ENCODE measurements at places on chromosomes 3 and 15. TPM values are rescaled to one million over a fixed set of nuclear protein-coding genes. Genes with fewer than 3 reads are reported as not detected.

DNA sequence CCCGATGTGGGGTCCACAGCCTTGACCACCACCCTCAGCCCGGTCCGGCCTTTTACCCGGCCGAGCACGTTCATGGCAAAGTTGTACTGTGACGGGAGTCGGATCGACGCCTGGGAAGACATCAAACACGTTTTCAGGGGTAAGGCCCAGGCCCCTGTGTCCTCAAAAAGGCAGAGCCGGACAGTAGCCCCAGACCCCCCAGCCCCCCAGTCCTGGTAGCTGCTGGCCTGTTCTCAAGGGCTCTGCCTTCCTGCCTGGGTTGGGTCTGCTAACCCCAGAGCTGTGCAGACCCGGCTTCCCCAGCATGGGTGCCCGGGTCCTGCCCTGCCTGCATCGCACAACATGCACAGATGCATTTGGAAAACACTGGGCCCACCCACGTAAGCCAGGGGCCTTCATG lies 84.6 kb downstream of the NUP210 start:
- DNase-seq: no peak

GRCh38 chr3:140763532-140763931 lies 85.7 kb downstream of the TRIM42 start:
- no peak for DNase-seq

Gene LMCD1
- total RNA-seq: 20.7 TPM

Gene MAPKAPK3
- total RNA-seq: 46.8 TPM
